ENCODE measurements at places on chromosomes 3 and 15.

DNA sequence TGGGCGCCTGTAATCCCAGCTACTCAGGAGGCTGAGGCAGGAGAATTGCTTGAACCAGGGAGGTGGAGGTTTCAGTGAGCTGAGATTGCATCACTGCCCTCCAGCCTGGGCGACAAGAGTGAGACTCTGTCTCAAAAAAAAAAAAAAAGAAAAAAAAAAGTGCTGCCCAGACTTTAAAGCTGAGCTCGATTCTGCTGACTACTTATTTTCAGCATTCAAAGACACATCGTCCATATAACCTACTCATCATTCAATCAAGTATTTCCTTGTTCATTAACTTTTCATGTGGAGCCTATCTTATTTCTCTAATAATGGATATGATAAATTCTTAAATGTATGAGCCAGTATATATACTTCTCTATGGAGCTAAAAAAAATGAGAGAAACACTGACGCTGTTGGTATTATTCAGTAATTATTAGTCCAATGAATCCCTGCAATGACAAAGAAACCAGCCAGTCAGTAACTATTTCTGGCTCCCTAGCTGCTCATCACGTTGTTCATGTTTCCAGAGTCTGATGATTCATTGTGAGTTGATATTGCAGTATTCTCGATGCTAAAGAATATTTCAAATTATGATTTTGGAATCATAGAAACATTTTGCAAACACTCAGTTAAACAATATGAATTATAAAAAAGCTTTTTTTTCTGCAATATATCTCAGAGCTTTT lies 111.9 kb downstream of the RAP2B start:
- DNase-seq: no peak

DNA sequence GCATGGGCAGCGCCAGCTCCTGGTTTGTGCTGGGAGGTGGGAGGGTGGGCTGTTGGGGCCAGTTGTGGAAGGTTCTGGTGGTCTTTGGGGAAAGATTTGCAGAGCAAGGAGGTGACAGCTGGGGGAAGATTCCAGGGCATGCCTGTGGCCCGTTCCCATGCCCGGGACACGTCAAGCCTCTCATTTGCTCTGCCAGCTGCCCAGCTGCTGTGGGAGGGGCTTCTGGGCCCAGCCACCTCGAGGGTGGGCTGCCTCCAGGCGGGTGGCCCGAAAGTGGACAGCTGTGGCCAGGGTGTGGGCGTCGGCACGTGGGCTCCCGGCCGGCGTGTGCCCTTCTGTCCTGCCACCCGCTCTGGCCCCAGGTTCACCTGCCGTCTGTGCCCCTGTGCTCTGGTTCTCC lies 17.2 kb downstream of the PLXNA1 start:
- DNase-seq: no peak

GRCh38 chr3:66495668-66496045 lies 5.2 kb downstream of the LRIG1 start:
- no peak for DNase-seq

- DNase-seq: no peak
Measured at GRCh38 chr15:42349186-42349585, 10.1 kb upstream of the CAPN3 start.

GRCh38 chr15:33074942-33075341 lies 119.6 kb downstream of the FMN1 start:
- DNase-seq: no peak

GRCh38 chr3:16073203-16073602 lies 101.3 kb upstream of the GALNT15 start:
- no peak for DNase-seq

DNA sequence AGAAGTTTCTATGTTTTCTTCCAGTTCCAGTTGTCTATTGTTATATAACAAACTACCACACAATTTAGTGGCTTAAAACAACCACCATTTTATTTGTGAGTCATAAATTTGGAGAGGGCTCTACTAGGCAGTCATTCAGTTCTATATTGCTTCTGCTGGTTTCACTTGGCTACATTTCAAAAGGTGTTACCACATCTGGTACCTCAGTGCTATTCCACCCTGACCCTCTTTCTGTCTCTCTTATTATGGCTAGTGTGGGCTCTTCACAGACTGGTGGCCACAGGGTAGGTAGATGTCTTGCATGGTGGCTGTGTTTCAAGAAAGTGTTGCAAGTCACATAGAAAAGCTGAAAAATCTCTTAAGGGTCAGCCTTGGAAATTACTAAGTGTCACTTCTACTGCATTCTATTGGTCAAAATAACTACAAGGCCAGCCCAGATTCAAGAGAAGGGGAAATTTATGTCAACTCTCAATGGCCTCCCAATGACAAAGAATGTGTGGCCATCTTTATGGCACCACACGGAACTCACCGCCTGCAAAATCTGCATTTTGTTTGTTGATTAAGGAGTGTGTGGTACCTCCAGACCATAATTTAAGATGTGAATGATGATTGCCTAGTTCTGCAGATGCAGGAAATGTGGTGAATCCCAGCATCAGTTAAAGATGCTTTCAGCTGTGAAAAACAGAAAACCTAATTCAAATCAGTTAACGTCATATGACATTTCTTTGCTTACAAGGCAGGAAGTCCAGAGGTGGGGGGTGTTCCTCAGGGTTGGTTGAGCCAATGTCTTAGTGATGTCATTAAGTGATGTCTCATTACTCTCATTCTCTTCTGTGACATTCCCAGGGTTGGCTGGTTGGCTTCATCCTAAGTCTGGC lies 105.8 kb upstream of the RASGRP1 start:
- DNase-seq: no peak

GRCh38 chr15:43796566-43796965 lies 3.5 kb downstream of the SERINC4 start:
- no peak for DNase-seq

GRCh38 chr15:39361497-39361896 lies 219.4 kb upstream of the THBS1 start:
- no peak for DNase-seq

GRCh38 chr3:140290105-140290504 lies 355.1 kb downstream of the CLSTN2 start:
- no peak for DNase-seq
